AG09319 (cell line): ENCODE measurements at places on chromosomes 2 and 18.

- no peak for DNase-seq
Observed at GRCh38 chr2:176161825-176162626, 4.9 kb downstream of the HOXD3 start.

DNA sequence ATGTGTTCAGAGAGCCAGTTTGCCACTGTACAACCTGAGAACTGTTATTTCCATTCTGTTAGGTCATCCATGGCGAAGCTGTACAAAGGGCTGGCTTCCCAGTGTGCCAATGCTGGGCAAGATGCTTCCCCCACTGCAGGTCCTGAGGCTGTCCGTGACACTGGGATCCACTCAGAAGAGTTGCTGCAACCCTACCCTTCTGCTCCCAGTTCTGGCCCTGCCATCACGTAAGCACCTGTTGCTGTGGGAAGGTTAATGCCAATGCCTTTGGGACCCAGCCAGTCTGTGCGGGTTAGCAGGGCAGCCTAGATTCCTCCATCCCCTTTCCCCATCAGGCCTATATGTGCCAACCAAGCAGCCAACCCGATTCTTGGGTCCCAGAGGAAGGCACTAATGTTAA, 68.3 kb downstream of the ARHGEF33 start:
- DNase-seq: no peak

DNA sequence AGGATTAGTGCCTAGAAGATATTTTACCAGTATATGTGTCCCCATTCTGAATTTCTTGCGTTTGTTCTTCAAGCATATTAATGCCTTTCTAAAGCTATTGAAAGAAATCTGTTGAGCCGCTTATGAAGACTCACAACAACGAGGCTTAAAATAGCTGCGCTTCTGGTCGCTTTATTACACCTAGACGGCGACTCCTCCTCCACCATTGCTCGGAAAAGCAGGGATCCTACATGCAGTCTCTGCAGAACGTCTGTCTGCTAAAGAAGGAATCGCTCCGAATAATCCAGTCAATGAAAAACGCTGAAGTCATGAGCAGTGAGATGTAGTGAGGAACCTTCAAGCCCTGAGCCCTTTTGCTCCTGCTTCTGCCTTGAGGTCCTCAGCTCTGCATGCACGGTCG, 94.8 kb upstream of the ZNF516 start:
- no peak for DNase-seq

DNA sequence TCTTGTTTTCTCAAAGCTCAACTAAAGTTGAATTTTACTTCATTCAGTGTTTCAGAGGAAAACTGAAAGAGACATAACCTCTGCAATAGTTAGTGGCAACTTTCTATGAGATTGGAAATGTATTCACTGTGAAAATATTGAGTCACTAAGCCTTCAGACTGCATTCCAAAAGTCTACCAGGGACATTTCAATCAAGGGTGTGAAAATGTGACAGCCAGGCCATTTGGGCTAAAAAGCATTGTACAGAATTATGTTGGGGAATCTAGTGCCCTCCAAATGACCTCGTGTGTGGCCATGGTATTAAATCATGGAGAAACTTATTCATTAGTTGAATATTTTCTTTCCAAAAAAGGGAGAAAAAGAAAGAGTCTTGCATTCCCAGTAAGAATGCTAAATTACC, 251.9 kb downstream of the GRB14 start:
- no peak for DNase-seq

DNA sequence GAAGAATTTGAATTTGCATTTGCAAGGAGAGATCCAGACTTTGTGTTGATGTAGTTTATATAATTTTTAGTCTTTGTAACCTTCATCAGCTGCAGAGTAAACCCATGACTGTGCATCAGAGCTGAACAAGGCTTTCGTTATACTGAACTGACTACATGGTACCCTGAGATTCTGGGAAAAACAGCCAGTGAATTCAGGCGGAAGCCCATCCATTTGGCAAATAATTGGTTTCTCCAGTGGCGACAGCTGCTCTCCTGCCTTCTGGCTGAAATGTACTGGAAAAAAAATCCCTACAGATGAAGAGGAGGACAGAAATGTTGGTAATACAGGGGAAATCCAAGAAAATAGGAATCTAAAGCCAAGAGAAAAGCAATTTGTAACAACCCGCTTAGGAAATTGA, 657.5 kb upstream of the CDH7 start:
- no peak for DNase-seq

GRCh38 chr2:12674644-12675328, 42.0 kb upstream of the TRIB2 start:
- no peak for DNase-seq

DNA sequence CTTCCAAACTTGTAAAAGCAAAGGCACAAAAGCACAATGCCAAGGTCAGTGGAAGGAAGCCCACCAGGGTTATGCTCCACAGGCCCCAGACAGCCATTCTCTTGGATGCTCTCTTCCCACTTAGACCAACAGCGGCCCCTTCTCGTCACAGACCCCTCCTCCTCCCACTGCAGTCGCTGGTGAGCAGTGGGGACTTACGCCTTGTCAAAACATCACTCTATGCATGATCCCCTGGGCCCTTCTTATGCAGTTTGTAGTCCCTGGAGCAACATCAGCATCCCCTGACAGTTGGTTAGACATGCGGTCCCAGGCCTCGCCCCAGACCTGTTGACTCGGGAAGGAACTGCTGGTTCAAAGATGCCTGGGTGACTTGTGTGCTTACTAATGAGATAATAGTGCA, 376.0 kb upstream of the KLHL29 start:
- DNase-seq: no peak

DNA sequence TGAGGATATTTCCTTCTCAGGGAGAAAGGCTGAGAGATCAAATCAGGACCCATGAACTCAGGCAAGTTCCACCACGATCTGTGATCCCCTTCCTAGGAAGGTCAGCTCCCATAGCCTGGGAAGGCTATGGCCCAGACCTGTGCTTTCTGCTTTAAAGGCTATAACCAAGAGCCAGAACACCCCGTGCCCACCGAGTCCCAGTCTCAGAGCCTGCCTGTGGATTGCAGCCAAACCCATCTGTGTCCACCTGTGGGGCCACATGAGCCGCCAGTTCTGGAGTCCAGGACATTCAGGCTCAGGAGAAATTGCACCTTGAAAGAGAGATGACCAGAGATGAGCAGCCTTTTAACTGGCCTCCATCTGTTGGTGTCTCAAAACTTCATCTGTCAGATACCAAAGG, 46.9 kb downstream of the MAL start:
- no peak for DNase-seq
